Stimulated activated CD4-positive, alpha-beta T cell treated with anti-CD3 and anti-CD28 coated beads, Interleukin-12 subunit alpha, Interleukin-12 subunit beta, amount 100 ng/mL, for 24 hours (primary cell): ENCODE measurements at places on chromosomes 3 and 15.

GRCh38 chr15:70704166-70704565 lies 59.2 kb downstream of the UACA start:
- DNase-seq = no peak

GRCh38 chr3:159536876-159537275 lies 451.8 kb upstream of the IL12A start:
- no peak for DNase-seq

GRCh38 chr15:60801395-60801794 lies 322.5 kb upstream of the ICE2 start:
- no peak for DNase-seq

- DNase-seq = no peak
Observed at GRCh38 chr3:31620656-31621055, 87.9 kb downstream of the STT3B start.

GRCh38 chr3:30777426-30778113 lies 116.9 kb downstream of the GADL1 start:
- DNase-seq = no peak

- DNase-seq = no peak
Observed at GRCh38 chr3:190722181-190722905, 140.2 kb downstream of the GMNC start.

- DNase-seq = peak; percentile 73
Observed at GRCh38 chr3:184543843-184544512, 17.6 kb upstream of the EPHB3 start.

DNA sequence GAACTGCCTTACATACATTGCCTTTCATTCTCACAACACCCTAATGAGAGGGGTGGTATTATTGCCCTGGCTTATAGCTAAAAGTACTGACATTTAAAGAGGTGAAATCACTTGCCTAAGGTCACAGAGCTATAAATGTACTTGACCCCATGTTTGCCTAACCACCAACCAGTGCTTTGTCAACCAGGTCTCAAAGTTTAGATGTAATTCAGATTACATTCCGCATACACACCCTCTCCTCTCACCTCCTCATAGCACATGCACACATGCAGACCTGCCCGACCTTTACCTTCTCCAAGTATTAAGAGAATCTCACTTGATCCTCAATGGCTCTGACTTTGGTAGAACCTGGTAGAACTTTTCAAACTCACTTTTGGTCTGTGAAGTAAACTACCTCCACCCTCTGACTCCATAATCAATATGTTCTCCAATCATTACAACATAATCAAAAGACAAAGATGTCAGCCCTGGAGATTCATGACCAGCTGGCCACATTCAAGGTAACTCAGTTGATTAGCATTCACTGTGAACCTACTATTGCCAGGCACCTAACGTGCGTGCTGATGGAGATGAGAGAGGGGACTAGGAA lies 63.2 kb upstream of the HES1 start:
- DNase-seq = no peak
